Effector CD4-positive, alpha-beta T cell (primary cell): ENCODE measurements at places on chromosomes 1 and 21.

- DNase-seq = no peak
These were observed 8.6 kb upstream of the CNN3 start for GRCh38 chr1:94935476-94935875.

- DNase-seq = no peak
These were observed 95.8 kb downstream of the CDC7 start for GRCh38 chr1:91596474-91596873.

DNA sequence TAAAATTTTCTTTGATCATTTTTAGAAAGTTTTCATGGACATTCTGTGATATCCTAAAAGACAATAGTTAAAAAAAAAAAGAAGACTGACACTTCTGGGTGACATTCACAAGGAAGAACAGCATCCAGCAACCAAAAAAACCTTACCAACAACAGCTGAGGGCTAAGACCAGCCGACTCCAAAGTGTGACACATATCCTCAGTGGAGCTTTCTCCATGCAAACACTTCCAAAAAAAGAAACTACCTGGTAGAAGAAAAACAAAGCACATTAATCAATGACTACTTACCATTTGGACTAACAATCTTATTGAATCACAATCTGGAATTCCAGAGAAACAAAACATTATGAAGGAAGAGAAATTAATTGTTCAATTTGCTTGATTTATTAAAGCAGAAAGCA is 88.2 kb downstream of the IARS2 start:
- DNase-seq = no peak

DNA sequence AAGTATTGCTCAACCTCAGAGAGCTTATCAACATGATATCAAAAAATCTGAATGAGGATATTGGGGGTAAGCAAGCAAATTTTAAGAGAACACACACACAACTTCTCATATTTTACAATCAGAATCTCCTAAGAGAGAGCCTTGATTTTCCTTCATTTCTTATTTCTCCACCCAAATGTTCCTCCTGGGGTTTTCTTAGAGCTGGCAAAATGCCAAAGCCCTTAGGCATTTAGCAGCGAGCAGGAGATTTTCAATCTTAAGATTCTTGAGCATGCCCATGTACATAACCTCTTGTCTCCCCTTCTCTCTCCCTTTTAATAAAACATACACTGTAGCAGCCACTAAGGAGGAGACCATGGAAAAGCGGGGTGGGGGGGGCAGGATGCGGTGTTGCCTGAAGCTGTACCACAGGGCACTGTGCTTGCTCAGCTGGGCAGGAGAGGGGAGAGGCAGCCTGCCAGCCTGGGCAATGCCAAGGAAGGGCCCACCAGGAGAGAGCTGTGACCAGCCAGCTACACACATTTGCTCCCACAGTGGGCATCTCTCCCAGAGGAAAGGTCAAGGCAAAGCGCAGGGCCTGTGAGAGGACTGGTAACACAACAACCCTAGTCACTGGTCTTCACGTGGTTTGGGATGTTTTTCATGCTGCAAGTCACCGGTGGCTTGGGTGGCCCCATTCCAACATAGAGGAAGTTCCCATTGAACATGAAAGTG is 4.3 kb downstream of the BRINP2 start:
- DNase-seq = no peak

DNA sequence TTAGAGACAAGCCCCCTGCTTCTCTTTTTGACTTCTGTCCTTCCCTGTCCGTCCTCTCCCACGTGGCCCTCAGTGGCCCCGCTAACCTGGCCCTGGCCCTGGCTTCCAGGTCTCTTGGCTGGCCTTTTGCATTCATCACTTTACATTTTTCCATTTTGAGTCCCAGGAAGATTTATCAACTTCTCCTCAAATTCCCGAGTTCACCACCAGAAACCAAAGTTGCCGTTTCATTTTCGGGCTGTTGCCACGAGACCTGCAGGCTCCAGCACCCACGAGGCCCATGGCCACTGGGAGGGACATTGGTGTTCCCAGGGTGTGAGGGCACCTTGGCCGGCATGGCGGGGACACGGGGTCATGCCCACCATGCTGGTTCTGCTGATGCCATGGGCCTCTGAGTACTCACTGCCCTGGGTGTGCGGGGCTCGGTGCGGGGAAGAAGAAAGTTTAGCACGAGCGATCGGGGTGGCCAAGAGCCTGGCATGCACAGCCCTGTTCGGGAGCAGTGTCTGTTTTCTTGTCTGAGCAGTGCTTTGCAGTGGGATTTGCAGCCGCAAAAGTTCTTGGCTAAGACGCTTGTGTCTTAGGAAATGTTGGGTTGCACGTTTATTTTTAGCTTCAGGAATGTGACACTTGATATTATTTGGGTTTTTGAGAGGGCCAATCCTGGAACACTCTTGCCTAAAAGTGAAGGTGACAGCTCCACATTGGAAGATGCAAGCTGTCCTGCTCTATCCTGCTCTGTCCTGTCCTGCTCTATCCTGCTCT is 40.4 kb upstream of the ADARB1 start:
- DNase-seq = no peak

DNA sequence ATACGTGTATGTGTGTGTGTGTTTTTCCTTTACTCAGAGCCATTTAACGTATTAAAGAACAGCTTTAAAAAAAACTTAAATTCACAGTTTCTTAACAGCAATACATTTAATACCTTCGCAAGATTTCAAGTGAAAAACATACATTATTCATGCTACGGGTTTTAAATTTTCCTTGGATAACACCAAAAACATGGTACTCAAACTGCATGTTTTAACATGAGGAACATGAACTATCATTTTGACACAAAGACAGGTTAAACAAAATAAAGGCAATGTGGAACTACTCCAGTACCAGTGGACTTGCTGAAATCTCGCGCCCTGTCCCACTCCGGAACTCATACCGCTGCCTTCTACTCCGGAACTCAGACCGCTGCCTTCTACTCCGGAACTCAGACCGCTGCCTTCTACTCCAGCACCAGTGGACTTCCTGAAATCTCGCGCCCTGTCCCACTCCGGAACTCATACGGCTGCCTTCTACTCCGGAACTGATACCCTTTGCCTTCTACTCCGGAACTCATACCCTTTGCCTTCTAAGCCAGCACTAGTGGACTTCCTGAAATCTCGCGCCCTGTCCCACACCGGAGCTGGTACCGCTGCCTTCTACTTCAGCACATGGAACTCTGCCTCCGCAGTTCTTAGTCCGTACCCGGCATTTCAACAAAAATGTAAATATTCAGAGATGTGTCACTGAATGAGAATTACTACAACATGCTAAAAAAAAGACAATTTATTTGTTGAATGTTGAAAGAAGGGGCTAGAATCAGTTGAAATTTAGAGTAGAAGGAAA is 148.6 kb downstream of the NCAM2 start:
- DNase-seq = no peak

- DNase-seq = no peak
These were observed 283.9 kb downstream of the KCNT2 start for GRCh38 chr1:196324345-196324744.

DNA sequence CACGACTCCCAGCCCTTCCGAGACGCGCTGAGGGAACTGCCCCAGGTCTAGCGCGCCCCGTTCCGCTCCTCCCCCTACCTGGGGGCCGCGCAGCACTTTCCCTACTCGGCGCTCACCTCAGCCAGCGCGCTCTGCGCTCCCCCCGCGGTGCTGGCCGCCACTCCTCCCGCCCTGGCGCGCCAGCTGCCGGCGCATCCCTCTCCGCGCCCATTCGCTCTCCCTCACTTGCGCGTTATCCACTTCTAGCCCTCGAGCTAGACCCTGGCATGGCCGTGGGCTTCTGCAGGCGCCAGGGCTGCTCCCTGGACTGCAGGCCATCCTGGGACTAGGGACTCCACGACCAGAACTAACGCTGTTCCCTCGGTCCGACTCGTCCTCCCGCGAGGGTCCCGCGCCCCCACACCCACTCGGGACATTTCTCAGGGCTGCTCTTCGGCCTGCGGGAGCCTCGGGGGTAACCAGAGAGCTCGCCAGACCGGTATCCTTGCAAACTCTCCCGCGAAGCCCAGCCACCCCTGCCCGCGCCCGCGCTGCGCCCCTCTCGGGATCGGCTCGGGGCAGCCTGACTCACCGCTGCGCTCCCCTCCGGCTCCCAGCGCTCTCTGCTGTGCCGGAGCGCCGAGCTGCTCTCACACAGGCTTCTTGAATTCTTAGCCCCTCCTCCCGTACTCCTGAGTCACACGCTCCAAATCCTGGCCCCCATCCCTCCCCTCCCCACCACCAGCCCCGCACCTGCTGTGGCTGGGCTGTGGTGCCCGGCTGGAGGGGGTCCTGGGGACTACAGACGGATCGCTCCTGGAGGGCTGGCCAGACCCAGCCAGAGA is at the start of gene NGF:
Gene NGF (minus strand): TSS at position 617 of the 824 bp plus-strand sequence. CDS start 51,454 bp downstream, outside the sequence.
- no peak for DNase-seq

DNA sequence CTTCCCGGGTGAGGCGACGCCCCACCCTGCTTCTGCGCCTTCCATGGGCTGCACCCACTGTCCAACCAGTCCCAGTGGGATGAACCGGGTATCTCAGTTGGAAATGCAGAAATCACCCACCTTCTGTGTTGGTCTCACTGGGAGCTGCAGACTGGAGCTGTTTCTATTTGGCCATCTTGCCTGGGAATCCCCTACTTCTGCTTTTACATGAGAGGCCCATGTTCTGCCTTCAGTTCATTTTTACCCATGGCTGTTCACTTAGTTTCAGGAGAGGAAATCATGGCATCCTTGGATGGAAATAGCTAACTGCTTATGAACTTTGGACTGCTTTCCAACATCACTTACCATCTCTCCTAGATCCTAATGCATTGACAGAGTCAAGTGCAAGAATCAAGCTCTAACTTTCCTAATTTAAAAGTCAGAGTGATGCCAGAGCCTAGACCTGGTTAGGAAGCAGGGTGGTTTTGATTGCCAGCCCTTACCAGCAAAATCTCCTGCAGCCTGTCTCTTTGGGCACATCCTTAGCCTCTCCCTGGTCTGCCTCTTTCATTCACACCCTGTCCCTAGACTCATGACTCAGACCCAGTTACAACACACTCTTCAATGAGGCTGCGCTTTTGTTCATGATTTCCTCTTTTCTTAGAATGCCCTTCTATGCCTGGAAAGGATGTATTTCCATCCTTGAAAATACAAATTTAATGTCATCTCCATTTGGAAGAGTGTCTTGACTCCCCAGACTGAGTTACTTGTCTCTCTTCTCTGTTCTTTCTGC is 137.2 kb downstream of the KCTD3 start:
- no peak for DNase-seq

GRCh38 chr1:240111558-240111957 is 19.9 kb downstream of the FMN2 start:
- no peak for DNase-seq

DNA sequence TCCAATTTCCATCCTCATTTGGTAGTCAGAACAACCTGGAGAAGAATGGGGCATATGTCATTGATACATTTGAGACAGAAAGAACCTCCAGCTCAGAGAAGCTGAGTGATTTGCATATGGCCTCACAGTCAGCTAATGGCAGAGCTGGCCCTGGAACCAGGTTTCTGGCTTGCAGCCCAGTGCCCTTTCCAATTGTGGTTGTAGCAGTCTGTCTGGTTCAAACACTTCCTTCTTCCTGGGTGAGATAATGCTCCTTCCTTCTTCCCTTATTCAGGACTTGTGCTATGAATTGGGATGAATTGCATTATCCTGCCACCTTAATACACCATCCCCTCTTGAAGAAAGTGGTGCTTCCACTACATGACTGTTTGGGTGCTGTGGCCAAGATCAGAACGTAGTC is 24.2 kb downstream of the SLC5A9 start:
- no peak for DNase-seq

- no peak for DNase-seq
These were observed 94.7 kb downstream of the CCDC185 start for GRCh38 chr1:223487887-223488259.

- DNase-seq = no peak
These were observed 20.7 kb downstream of the PDIK1L start for GRCh38 chr1:26132128-26132833.

- DNase-seq = no peak
These were observed 9.7 kb upstream of the NPPB start for GRCh38 chr1:11868331-11868980.

GRCh38 chr1:92136341-92136740 is 56.2 kb downstream of the BTBD8 start:
- DNase-seq = no peak

GRCh38 chr1:46278807-46279206 is 24.6 kb downstream of the LRRC41 start:
- DNase-seq = no peak

GRCh38 chr1:45304311-45305081 is 22.2 kb upstream of the HPDL start:
- no peak for DNase-seq

- no peak for DNase-seq
These were observed 753 bp downstream of the KIF1B start for GRCh38 chr1:10210841-10211804.

- DNase-seq = no peak
These were observed 25.7 kb downstream of the URB1 start for GRCh38 chr21:32367158-32367557.

DNA sequence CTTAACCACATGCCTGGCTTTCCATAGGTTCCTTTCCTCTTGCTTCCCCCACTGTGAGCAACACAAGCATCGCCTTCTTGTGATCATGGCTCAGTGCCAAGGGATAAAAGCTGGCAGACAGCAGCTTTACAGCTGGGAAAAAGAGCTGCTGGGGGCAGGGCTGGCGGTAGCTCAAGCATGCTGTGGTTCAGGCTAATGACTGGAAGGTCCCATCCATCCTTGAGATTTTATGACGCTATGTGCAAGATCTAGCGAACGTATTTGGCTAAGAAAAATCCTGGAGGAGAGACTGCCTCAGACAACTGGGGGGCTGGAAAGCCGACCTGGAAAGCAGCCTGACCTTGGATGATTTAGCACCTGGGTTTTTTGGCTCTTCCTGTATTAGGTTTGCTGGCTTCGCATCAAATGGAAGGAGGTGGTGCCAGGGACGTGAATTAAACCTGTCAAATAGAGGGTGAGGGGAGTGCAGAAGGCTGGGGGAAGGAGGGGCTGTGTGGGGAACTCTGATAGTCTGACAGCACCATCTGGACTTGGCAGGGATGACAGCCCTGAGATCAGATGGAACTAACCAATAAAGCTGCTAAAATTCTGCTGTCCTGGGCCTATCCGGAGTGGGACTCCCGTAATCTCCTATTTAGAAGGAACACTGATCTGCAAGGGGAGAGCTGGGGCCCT is 34.8 kb downstream of the ZMYND12 start:
- DNase-seq = no peak

DNA sequence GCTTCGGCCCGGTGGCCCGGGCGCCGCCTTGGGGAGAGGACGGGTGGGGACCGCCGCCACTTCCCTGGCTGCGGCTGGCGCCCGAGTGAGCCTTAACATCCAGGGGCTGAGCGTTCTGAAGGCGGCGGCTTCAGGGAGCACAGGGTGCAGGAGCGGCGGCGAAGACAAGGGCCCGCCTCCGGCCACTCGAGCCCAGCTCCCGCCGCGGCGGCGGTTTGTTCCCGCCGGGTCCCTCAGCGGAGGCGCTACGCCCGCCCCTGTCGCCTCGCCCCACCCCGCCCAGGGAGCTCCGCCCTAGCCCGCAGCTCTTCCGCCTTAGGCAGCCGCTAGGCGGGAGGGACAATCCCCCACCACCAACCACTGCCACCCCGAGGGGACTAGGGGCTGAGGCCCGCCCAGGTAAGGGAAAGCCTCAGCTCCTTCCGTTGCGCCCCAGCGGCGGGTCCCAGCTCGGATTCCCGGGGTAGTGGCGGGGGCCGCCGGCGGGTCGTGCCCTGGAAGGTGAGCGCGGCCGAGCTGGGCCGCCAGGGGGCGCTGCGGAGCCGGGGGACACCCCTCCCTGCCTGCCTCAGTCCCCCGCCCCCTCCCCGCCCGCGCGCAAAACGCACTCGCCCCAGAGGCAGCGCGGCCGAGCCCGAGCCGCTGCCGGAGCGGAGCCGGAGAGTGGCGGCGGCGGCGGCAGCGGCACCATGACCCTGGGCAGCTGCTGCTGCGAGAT is at the start of gene FOXD2:
Gene FOXD2 (plus strand): TSS at position 598 of the 718 bp plus-strand sequence. CDS start 92 bp downstream, at position 690.
- DNase-seq = peak; percentile 87
